Activated CD8-positive, alpha-beta T cell treated with anti-CD3 and anti-CD28 coated beads, Interleukin-2, amount 10 ng/mL, durations not matched to agents 7 days and 5 days (primary cell): ENCODE measurements at places on chromosomes 4 and X. TPM values are rescaled to one million over a fixed set of nuclear protein-coding genes. Genes with fewer than 3 reads are reported as not detected.

DNA sequence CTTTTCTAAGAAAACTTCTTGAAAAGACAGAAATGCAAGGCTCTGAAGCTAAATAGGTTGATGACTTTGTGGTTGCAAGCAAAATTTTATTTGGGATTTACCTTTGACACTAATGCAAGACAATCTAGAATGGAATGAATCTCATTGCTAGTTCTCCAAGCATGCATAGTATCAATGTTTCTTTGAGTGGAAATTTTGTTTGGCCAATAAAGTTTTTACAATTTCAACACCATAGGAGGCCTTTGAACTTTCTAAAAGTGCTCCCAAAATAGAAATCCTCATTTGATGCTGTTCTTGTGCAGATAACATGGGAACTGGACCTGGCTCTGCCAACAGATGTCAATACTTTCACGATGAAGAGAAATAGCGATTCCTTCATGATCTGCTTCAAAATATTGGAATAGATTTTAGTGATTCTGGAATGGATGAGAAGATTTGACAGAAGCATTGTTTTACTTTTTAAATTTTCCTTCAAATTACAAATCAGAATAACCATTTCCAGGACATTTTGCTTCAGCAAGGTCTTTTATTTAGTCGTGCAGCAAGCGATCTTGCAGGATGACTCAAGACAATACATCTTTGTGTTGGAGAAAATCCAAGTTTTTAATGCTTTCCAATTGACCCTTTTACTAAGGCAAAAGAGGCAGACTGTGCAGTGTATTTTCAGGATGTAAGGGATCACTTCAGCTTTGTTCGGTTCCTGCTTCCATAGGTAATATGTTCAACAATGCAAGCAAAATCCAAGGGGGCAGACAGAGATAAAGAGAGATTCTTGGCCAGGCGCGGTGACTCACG, 51.7 kb upstream of the OTUD4 start:
- no peak for DNase-seq

GAB1 gene
- 0.79 TPM for total RNA-seq

DNA sequence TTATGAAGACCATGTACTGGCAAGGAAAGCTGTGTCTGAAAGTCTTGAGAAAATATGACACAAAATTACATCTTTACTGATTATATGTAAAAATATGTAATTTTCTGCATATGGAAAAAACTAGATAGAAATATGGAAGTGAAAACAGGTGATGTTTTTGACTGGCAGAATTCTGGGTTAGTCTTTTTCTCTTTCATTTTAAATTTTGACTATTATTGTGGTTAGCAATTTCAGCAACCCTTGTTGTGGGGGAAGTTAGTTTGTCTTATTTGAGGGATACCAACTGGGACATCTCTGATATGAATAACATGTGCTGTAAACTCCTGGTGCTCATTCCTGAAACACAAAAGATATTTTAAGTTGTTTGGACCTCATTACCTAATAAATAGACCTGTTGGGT, 49.9 kb upstream of the CPEB2 start:
- DNase-seq = no peak

- DNase-seq = no peak
These were observed at the start of gene IL13RA2 for GRCh38 chrX:115017455-115017854. IL13RA2 (minus strand) TSS chrX:115017616; CDS start chrX:115017269, 347 bp downstream.
